NCI-H146 (cell line): ENCODE measurements at places on chromosomes 3 and 15.
A peak's percentile ranks its signal among the peaks of the same experiment; 100 is the strongest.

DNA sequence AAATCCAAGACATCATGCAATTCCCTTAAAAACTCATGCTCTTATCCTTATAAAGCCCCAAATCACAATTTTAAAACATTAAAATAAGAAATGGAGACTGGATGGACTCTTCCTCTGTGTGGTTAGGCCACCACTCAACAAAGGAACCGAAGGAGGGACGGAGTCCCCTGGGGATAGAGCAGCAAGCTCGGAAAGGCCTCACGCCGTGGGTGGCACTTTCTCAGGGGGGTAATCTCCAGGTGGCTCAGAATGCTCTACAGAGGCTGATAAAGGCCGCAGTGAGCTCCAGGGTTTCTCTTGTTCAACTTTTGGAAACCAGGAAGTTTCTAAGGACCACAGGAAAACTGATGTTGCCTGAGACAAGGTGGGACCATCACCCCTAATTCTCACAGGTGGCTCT lies 23.2 kb downstream of the CCR9 start:
- DNase-seq = no peak

- DNase-seq = no peak
Observed at GRCh38 chr15:73910522-73911303, 15.5 kb upstream of the LOXL1 start.

DNA sequence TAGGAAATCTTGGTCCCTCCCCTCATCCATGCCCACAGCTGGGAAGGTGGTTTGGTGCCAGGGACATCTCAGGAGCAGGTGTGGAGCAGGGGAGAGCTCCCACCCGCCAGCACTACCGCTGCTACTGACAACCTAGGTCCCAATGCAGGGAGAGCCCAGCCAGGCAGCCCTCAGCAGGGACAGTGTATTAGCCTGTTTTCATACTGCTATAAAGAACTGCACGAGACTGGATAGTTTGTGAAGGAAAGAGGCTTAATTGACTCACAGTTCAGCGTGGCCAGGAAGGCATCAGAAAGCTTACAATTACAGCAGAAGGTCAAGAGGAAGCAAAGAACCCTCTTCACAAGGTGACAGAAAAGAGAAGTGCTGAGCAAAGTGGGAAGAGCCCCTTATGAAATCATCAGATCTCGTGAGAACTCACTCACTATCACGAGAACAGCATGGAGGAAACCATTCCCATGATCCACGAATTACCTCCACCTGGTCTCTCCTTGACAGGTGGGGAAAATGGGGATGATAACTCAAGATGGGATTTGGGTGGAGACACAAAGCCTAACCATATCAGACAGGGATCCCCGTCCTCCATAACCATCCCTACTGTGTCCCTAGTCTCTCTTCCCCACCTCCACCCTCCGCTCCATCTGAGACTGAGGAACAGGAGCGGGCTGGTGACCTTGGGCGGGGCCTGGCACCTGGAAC lies 218.6 kb downstream of the TBC1D2B start:
- no peak for DNase-seq

- DNase-seq = no peak
Observed at GRCh38 chr3:95797081-95797480, 1017.3 kb upstream of the EPHA6 start.

- DNase-seq = no peak
Observed at GRCh38 chr3:118000219-118000618, 1034.4 kb downstream of the IGSF11 start.

DNA sequence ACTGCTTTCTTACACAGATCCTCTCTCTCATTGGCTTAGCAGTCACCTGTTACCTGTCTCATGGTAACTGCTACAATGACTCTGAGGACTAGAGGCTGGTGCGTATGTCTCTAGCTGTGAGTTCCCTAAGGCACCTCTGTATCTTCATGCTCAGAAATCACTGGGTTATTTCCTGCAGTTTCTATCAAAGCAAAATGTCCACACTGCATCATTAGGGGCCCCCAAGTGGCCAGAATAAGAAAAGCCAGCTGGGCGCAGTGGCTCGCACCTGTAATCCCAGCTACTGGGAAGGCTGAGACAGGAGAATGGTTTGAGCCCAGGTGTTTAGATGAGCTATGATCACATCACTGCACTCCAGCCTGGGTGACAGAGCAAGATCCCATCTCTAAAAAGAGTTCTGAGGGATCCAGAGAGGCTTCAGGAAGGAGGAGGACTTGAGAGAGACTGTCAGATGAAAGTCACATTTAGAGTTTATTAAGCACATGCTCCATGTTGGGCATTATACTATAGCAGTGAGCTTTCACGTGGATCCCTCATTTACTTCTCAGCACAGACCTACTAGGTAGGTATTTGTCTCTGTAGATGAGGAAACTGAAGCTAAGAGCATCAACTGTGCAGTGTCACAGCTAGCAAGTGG lies 2.3 kb upstream of the VPS18 start:
- peak; percentile 64 for DNase-seq

- peak; percentile 44 for DNase-seq
Observed at GRCh38 chr3:6717026-6717943, 143.6 kb upstream of the GRM7 start.

GRCh38 chr3:169256796-169257522 lies 406.6 kb downstream of the MECOM start:
- no peak for DNase-seq

GRCh38 chr3:13022348-13023234 lies 50.6 kb downstream of the IQSEC1 start:
- DNase-seq = no peak

GRCh38 chr3:115099986-115100571 lies 47.0 kb downstream of the ZBTB20 start:
- DNase-seq = peak; percentile 94

GRCh38 chr3:72105306-72105705 lies 320.4 kb upstream of the PROK2 start:
- no peak for DNase-seq

DNA sequence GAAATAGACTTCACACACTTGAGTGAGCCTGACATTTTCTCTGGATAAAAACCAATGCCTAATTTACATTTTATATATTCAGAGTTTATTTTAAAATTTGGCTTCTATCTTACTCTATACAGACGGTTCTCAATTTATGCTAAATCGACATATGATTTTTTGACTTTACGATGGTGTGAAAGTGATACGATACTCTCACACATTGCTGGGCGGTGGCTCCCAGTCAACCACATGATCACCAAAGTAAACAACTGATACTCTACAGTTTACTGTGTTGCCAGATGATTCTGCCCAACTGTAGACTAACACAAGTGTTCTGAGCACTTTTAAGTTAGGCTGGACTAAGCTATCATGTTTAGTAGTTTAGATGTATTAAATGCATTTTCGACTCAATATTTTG lies 25.1 kb upstream of the GADL1 start:
- no peak for DNase-seq

- peak; percentile 77 for DNase-seq
Observed at GRCh38 chr3:183766745-183767606, 58.4 kb downstream of the MAP6D1 start.

GRCh38 chr3:182276512-182276911 lies 516.8 kb upstream of the ATP11B start:
- peak; percentile 30 for DNase-seq

- DNase-seq = no peak
Observed at GRCh38 chr3:73404435-73404834, 220.3 kb downstream of the PDZRN3 start.

DNA sequence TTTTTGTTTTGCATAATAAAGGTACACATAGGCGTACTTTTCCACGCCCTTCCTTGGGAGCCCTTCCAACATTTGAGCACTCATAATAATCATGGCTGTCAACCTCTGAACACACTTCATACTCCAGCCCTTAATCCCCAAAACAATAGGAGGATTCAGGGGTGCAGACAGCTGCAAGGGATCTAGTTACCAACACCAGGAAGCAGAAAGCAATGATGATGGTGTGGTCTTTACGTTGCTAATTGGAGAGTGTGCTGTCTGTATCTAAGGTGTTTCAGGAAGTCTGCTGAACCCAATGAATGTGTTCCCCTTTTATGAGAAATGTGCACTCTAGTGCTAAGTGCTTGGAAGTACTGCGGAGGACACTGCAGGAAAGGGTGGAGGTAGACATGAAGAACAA lies 60.3 kb upstream of the PDZRN3 start:
- peak; percentile 92 for DNase-seq

- no peak for DNase-seq
Observed at GRCh38 chr3:34886443-34886842, 752.9 kb upstream of the ARPP21 start.

- DNase-seq = no peak
Observed at GRCh38 chr3:152729906-152730305, 105.0 kb upstream of the P2RY1 start.

DNA sequence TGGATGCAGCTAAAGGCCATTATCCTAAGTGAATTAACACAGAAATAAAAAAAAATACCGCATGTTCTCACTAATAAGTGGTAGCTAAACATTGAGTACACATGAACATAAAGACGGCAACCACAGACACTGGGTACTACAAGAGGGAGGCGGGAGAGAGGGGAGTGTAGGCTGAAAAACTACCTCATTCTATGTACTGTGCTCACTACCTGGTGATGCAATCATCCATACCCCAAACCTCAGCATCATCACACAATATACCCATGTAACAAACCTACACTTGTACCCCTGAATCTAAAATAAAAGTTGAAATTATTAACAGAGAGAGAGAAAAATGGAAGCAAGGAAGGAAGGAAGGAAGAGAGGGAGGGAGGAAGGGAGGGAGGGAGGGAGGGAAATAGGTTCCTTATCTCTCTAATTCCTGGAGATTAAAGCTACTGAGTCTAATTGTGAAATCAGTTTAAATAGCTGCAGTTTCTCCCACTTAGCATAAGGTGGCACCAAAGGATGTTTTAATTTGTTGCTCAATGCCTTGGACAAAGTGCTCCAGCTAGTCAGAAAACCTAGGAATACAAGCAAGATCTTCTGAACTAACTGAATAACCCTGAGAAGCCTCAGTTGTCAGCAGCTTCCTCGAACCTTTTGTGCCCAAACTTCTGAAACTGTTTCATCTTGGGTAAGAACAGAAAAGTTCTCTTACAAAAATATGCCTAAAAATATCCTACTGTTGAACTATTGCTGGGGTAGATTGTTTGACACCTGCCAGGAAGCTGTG lies 79.4 kb upstream of the ATP11B start:
- DNase-seq = peak; percentile 82

DNA sequence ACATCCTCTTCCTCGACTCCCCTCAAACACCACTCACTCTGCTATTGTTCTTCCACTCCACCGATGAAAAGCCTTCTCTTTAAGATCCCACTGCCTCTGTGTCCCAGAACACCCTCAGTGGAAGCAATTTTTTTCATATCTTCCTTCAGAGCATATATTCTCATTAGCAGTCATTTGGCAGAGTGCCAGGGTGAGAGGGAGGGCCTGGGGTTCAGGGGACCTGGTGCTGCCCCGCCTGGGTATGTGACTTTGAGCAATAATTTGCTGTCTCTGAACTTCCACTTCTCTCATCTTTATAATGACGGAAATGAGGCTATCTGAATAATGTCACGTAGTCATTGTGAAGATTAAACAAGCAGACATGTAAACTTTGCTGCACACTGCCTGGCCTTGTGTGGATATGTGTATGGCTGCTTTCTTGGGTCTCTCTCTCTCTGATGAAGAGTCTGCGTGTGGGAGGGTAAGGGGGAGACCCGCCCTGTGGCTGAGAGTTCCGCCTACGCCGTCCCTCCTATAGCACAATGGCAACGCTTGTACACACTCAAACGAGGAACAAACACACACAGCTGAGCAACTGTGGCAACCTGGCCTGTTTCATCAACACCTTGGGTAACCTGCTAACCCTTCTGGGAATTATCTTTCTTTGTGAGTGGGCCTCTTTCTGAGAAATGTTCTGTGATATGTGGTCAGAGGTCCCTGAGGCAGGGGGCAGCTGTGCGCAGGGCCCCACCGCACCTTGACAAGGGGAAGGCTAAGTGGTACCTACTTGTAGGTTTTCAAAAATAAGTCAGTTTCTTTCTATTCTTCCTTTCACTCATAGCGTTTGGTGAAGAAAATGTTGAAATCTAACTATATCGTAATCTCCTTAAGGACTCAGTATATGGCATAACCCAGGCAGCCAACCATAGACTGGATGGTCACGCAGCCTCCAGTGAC lies 369.8 kb downstream of the SV2B start:
- no peak for DNase-seq

DNA sequence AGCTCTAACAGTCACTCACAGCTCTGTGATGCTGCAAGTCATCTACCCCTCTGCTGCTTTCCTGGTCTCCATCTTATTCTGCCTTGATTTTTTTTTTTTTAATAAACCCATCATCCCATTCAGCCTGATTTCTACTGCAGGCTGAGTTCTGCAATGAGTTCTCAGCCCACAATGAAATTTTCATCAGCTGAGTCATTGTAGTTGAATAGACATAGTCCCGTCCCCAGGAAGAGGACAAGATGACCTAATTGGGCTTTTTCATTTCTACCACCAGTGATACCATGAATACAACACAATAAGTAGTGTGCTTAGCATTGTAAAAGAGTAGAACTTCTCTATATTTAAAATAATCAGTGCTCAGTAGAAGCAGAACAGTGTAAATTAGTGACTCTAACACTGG lies 59.3 kb downstream of the C3orf85 start:
- no peak for DNase-seq

GRCh38 chr3:8767667-8768363 lies 1.6 kb downstream of the OXTR start:
- DNase-seq = no peak

- DNase-seq = no peak
Observed at GRCh38 chr15:67110958-67111864, 45.8 kb downstream of the SMAD3 start.

DNA sequence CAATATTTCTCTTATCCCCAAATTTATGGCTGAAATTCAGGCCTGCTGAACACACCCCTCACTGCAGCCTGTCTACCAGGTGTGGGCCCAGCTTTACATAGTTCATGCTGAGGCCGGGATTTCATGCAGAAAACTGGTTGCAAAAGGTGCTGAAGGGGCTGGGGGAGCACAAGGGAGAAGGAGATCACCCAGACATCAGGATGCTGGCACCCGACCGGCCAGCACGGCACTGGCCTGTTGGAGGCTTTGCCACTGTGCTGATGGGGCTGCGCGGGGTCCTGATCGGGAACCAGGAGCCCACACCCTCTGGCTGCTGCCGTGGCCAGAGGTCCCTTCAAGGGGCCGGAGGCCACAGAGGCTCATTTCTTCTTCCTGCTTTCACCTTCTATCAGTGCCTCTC lies 177.9 kb upstream of the C2CD4B start:
- DNase-seq = no peak

GRCh38 chr3:150286390-150287147 lies 121.5 kb upstream of the TSC22D2 start:
- peak; percentile 81 for DNase-seq

GRCh38 chr3:149941186-149941585 lies 29.5 kb downstream of the PFN2 start:
- DNase-seq = no peak

DNA sequence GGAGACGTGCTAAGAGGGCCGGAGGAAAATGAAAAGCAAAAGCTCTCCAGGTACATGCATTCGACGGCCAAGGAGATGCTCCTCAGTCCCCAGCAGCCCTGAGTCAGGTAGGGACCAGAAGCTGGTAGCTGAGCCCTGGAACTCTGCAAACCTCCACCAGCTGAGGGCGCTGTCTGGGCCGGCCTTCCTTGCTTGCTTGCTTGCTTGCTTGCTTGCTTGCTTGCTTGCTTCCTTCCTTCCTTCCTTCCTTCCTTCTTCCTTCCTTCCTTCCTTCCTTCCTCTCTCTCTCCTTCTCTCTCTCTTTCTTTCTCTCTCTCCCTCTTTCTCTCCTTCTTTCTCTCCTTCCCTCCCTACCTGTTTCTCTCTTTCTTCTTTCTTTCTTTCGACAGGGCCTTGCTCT lies 94.6 kb upstream of the RASGRF1 start:
- no peak for DNase-seq
